Lung (tissue), 17 donors: ENCODE measurements at places on chromosomes 2 and 18. TPM values are rescaled to one million over a fixed set of nuclear protein-coding genes. Genes with fewer than 3 reads are reported as not detected.

STAT4 gene
- total RNA-seq, result 11.5 TPM

CEBPZOS gene
- 28.9 TPM for total RNA-seq

TUBA4B gene
- total RNA-seq, result 20.3 TPM

GALM gene
- total RNA-seq, result 18.3 TPM

ASPRV1 gene
- total RNA-seq, result 1.4 TPM

GRCh38 chr2:211611061-211611518 is 927.5 kb downstream of the ERBB4 start:
- no peak for DNase-seq

GRCh38 chr2:157312866-157313486 is 12.6 kb downstream of the ERMN start:
- no peak for DNase-seq

- no peak for DNase-seq
These were observed 1.4 kb downstream of the PPP4R1 start for GRCh38 chr18:9612977-9613376.

DNA sequence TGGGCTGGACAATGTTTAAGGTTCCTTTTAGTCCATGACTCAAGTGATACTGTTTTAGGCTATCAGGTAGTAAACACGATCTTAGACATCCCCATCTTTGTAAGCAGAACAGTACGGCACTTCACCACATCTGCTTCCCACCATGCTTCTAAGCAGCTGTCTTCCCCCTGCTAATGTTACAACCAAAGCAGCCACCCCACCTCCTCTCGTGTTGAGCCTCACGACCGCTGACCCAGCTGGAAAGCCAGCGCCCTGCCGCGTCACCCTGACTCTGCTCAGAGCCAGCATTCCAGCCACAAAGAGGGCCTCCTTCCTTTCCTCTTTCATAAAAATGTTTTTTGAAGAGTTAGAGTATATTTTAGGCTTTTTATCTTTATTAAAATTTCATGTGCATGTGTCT is 9.4 kb downstream of the MTERF4 start:
- DNase-seq, result no peak

GRCh38 chr2:224121406-224122067 is 82.5 kb upstream of the SERPINE2 start:
- no peak for DNase-seq

- DNase-seq, result no peak
These were observed 53.8 kb downstream of the TMEM200C start for GRCh38 chr18:5841518-5841917.

DNA sequence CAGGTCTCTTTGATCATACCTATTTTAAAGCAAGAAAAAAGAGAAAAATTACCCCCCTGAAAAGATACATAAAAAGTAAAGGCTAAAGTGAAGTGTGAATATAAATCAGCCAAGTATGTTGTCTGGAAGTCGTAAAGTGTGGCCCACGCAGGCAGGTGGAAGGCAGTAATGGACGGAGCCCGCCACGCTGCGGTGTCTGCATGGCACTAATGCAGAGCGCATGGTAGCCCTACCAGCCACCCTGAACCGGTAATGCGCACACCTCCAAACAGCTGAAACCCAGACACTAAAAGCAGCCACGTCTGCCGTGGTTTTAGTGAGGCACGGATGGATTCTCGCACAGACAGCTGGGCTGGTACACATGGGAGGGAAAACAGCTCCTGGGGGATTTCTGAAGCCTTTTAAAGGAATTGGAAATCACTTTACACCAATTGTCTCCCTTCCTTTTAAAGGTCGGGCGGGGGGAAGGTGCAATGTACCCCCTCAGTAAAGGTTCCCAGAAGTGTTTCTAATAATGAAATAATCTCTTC is 615.2 kb downstream of the CNTNAP5 start:
- no peak for DNase-seq

- peak; percentile 95 for DNase-seq
These were observed 33.4 kb upstream of the KLHL29 start for GRCh38 chr2:23351388-23352141.
